ENCODE measurements at places on chromosomes 2 and 18. TPM values are rescaled to one million over a fixed set of nuclear protein-coding genes. Genes with fewer than 3 reads are reported as not detected.
A peak's percentile ranks its signal among the peaks of the same experiment; 100 is the strongest.

- no peak overlapping the region for H3K27ac ChIP-seq
- no peak overlapping the region for H3K4me3 ChIP-seq
- no peaks in the 10 kb centered on the region for H3K27me3 ChIP-seq
- peaks cover 53% of the 10 kb centered on the region for H3K4me1 ChIP-seq
- DNase-seq, result peak; percentile 34
These were observed 12.3 kb downstream of the ARID5A start for GRCh38 chr2:96548558-96549465.

- DNase-seq, result no peak
- H3K36me3 ChIP-seq, result peaks cover 76% of the 10 kb centered on the region
- no peak overlapping the region for H3K27ac ChIP-seq
These were observed 79.3 kb downstream of the CEP192 start for GRCh38 chr18:13070460-13070859.

- no peak overlapping the region for H3K27ac ChIP-seq
- no peaks in the 10 kb centered on the region for H3K27me3 ChIP-seq
- H3K4me1 ChIP-seq, result no peaks in the 10 kb centered on the region
- DNase-seq, result no peak
- no peak overlapping the region for H3K4me3 ChIP-seq
These were observed 290.3 kb downstream of the C1D start for GRCh38 chr2:67772216-67773170.

GRCh38 chr18:78711316-78711715, 268.3 kb upstream of the SALL3 start:
- peaks cover 3% of the 10 kb centered on the region for H3K4me1 ChIP-seq
- no peak for DNase-seq
- H3K4me3 ChIP-seq, result no peak overlapping the region
- H3K27me3 ChIP-seq, result no peaks in the 10 kb centered on the region

DNA sequence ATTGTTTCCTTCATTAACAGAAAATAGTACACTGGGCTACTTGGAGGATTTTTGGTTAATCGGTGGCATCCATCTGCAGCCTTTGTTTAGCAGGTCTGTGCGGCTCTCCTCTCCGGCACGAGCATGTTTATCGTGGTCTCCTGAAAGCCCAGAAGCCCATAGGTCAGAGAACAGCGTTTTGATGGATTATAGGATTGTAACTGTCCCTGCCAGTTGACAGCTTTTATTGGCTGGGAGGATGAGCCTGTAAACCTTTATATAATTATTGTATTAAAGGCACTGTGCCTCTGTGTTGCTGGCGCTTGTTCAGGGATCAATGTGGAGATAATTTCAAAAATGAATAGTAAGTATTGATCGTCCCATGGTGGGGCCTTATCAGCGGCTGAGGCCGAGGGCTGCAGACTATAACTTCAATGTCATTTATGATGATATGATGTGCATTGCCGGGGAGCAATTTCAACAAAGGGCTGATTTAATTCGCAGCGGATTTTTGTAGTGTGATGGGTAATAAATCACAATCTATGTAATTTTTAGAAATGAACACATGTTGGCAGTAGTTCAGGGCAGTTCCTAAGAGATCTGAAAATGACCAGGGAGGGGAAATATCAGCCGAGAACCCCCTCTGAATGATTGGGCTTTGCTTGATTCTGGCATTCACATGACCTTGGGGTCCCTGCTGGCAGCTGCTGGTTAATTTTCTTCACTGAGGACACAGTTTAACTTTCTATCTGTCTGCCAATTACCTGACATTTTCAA, 736.1 kb downstream of the GALR1 start:
- H3K36me3 ChIP-seq, result no peaks in the 10 kb centered on the region
- H3K27ac ChIP-seq, result no peak overlapping the region
- no peaks in the 10 kb centered on the region for H3K4me1 ChIP-seq
- no peaks in the 10 kb centered on the region for H3K27me3 ChIP-seq

- no peak overlapping the region for H3K27ac ChIP-seq
- no peaks in the 10 kb centered on the region for H3K36me3 ChIP-seq
- H3K4me1 ChIP-seq, result no peaks in the 10 kb centered on the region
- DNase-seq, result no peak
- H3K4me3 ChIP-seq, result no peak overlapping the region
These were observed 178.0 kb downstream of the RIT2 start for GRCh38 chr18:42937436-42937835.

GRCh38 chr18:22032392-22032961, 136.9 kb upstream of the GATA6 start:
- H3K4me3 ChIP-seq, result no peak overlapping the region
- H3K27me3 ChIP-seq, result no peaks in the 10 kb centered on the region
- H3K4me1 ChIP-seq, result no peaks in the 10 kb centered on the region
- H3K27ac ChIP-seq, result no peak overlapping the region
- H3K36me3 ChIP-seq, result no peaks in the 10 kb centered on the region
- DNase-seq, result no peak

GRCh38 chr18:11669948-11670275, 19.2 kb upstream of the GNAL start:
- no peak for DNase-seq
- no peaks in the 10 kb centered on the region for H3K36me3 ChIP-seq
- H3K4me3 ChIP-seq, result no peak overlapping the region

DNA sequence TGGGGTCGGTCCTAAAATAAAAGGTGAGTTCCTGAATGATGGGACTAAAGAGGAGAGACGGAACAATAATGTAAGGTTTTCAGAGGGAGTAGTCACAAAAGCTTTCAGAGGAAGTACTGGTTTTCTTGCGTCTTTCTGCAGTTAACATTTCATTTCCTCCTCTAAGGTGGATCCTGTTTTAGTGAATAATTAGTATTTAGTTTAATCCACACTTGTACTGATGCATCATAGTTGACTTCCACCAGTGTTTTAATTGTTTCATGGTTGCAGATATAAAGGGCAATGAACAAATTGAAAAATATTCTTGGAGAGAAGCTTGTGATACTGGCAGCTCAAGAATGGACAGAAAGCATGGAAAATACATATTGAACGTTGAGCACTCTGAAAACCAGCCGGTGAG, at the start of gene DYNAP:
DYNAP (plus strand) TSS at position 301 of the 400 bp plus-strand sequence; CDS start at position 339, 38 bp downstream.
- no peak for DNase-seq
- H3K27ac ChIP-seq, result no peak within 1 kb of the TSS
- no peaks in the 10 kb centered on the region for H3K4me1 ChIP-seq

- H3K36me3 ChIP-seq, result no peaks in the 10 kb centered on the region
- H3K4me3 ChIP-seq, result no peak overlapping the region
- H3K4me1 ChIP-seq, result no peaks in the 10 kb centered on the region
- no peak for DNase-seq
These were observed 389.8 kb downstream of the FIGN start for GRCh38 chr2:163345795-163346573.

- H3K27me3 ChIP-seq, result no peaks in the 10 kb centered on the region
- H3K4me1 ChIP-seq, result no peaks in the 10 kb centered on the region
- H3K4me3 ChIP-seq, result no peak overlapping the region
- no peak for DNase-seq
- H3K36me3 ChIP-seq, result peaks cover 81% of the 10 kb centered on the region
- no peak overlapping the region for H3K27ac ChIP-seq
These were observed 102.9 kb upstream of the CCDC195 start for GRCh38 chr2:224819075-224819474.

DNA sequence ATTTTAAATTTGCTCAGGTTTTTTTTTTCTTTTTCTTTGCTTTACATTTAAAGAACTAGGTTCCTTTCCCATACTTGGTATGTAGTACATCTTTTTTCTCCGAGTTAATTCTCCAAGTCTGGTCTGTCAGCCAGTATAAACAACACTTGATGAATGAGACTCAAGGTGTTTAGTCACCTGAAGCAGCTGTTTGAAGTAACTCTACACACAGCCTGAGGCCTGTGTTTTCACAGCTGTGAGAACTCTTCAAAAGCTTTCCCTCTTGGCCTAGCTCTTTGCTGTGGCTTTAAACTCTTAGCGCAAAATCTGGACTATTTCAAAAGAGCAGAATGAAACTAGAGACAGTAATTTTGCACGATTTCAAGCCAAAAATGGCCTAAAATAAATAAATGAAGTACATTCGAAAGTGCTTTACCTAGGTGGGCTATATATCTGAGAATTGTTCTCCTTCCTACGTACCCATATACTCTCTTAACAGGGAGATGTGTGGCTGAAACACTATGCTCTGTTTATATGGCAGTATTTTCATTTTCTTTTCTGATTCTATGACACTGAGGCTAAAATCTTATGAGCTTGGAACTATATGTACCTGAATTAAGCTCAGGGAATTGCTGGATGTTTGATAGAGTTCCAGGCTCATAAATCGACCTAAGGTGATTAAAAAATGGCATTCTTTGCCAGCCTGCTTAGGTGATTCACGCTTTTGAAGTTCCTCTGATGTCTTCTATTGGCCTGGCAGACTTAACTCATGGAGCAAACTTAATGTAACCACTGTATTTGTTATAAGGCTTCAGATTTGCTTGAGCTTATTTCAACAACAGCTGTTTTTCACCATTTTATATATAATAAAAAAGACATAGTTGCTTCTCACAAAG, 1044.1 kb upstream of the ZEB2 start:
- no peaks in the 10 kb centered on the region for H3K27me3 ChIP-seq
- no peak overlapping the region for H3K27ac ChIP-seq
- no peaks in the 10 kb centered on the region for H3K4me1 ChIP-seq
- no peaks in the 10 kb centered on the region for H3K36me3 ChIP-seq
- DNase-seq, result no peak

DNA sequence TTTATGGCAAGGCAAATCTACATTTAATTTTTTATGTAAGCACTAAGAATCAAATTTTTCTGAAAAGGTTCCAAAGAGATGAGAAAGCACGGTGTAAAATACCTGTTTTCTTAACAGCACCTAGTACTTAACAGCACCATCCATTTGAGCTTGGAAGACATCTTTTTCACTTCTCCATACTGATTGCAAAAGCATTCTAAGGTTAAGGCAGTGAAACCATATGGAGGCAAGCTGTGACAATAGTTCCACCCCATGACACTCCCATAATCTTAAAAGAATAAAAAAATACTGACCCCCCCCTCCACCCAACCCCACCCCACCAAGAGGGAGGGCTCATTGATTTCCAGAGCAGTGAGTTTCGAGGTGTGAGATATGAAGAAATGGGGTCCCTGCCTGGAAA, 60.6 kb downstream of the ZCCHC2 start:
- no peaks in the 10 kb centered on the region for H3K27me3 ChIP-seq
- peak overlapping the region; percentile 96 for H3K27ac ChIP-seq
- H3K4me1 ChIP-seq, result peaks cover 55% of the 10 kb centered on the region
- H3K4me3 ChIP-seq, result no peak overlapping the region
- peaks cover 47% of the 10 kb centered on the region for H3K36me3 ChIP-seq
- DNase-seq, result no peak

DNA sequence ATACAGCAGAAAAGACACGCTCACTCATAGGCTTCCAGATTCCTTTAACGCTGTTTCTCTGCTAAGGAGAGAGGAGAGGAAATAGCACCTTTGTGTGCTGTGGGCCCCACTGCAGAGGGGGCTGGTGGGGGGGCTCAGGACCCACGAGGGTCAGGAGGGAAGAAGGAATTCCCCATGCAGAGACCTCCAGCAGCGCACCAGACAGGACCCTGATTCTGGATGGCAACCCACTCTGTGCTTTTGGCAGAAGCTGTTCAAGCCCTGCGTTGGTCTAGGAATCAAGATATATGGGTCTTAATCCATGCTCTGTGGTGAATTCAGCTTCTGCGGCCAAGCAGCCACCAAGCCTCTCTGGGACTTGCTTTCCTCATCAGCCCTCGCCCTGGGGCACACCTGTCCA, 31.0 kb downstream of the MYCN start:
- H3K4me1 ChIP-seq, result no peaks in the 10 kb centered on the region
- DNase-seq, result no peak
- H3K27ac ChIP-seq, result no peak overlapping the region
- no peak overlapping the region for H3K4me3 ChIP-seq

- DNase-seq, result no peak
- H3K36me3 ChIP-seq, result no peaks in the 10 kb centered on the region
- no peak overlapping the region for H3K27ac ChIP-seq
- no peaks in the 10 kb centered on the region for H3K27me3 ChIP-seq
- H3K4me1 ChIP-seq, result no peaks in the 10 kb centered on the region
These were observed 165.2 kb downstream of the TRIB2 start for GRCh38 chr2:12881952-12882351.

- no peak for DNase-seq
- no peak overlapping the region for H3K4me3 ChIP-seq
- H3K27me3 ChIP-seq, result no peaks in the 10 kb centered on the region
- H3K27ac ChIP-seq, result no peak overlapping the region
These were observed 8.4 kb upstream of the AGBL5 start for GRCh38 chr2:27042985-27043634.

The DSG2 gene
- 0.09 TPM for total RNA-seq

GRCh38 chr2:74072565-74072964, 75.1 kb downstream of the BOLA3 start:
- no peak for DNase-seq
- H3K27me3 ChIP-seq, result no peaks in the 10 kb centered on the region
- peaks cover 14% of the 10 kb centered on the region for H3K36me3 ChIP-seq
- H3K27ac ChIP-seq, result no peak overlapping the region

DNA sequence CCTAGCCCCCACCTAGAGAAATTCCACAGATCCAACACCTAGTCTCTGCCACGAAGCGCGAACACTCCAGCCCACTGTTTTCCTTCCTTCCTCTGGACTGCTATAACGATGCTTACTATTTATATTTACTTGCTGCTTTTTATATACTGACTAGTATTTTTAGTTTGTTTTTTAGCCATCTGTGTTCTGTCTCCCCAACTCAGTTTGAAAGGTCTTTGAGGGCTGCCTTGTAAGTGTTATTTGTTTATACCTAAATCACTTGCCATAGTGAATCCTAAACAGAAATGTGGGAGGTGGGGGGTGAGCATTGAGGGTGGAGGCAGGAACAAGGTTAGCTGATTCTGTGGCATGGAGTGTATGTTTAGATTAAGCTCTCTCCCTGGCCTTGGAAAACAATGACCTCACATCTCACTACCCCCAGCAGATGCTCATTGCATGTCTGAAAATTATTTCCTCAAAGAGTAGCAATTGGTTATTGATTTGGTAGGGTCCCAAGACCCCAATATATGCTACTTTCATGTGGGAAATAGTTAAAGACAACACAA, 1.1 kb upstream of the NCKAP5 start:
- H3K36me3 ChIP-seq, result no peaks in the 10 kb centered on the region
- H3K4me3 ChIP-seq, result no peak overlapping the region
- peaks cover 19% of the 10 kb centered on the region for H3K27me3 ChIP-seq
- H3K27ac ChIP-seq, result no peak overlapping the region
- H3K4me1 ChIP-seq, result no peaks in the 10 kb centered on the region

GRCh38 chr2:239137898-239138283, 262.9 kb downstream of the HDAC4 start:
- H3K4me3 ChIP-seq, result no peak overlapping the region
- H3K36me3 ChIP-seq, result peaks cover 31% of the 10 kb centered on the region
- peaks cover 16% of the 10 kb centered on the region for H3K4me1 ChIP-seq

GRCh38 chr2:239551206-239551605, 150.4 kb upstream of the HDAC4 start:
- peaks cover 37% of the 10 kb centered on the region for H3K4me1 ChIP-seq
- H3K4me3 ChIP-seq, result no peak overlapping the region
- no peak overlapping the region for H3K27ac ChIP-seq
- peaks cover 26% of the 10 kb centered on the region for H3K27me3 ChIP-seq

GRCh38 chr2:37907501-37908225, 17.4 kb upstream of the RMDN2 start:
- no peak overlapping the region for H3K4me3 ChIP-seq
- H3K36me3 ChIP-seq, result no peaks in the 10 kb centered on the region

- peaks cover 26% of the 10 kb centered on the region for H3K4me1 ChIP-seq
- no peaks in the 10 kb centered on the region for H3K27me3 ChIP-seq
- peak overlapping the region; percentile 98 for H3K27ac ChIP-seq
These were observed 4.1 kb downstream of the CYTIP start for GRCh38 chr2:157439824-157440186.

- H3K4me1 ChIP-seq, result no peaks in the 10 kb centered on the region
- peaks cover 2% of the 10 kb centered on the region for H3K27me3 ChIP-seq
- no peak overlapping the region for H3K4me3 ChIP-seq
- no peak overlapping the region for H3K27ac ChIP-seq
These were observed 725.6 kb upstream of the ID2 start for GRCh38 chr2:7956126-7956689.

The SULT1C4 gene
- not detected for total RNA-seq

All from activated CD8-positive, alpha-beta memory T cell treated with anti-CD3 and anti-CD28 coated beads, Interleukin-2, amount 10 ng/mL, durations not matched to agents 7 days and 5 days (primary cell).